ENCODE measurements at places on chromosomes 2 and 18.

GRCh38 chr18:79789091-79789891, 8.4 kb upstream of the KCNG2 start:
- no peak for DNase-seq

- DNase-seq: no peak
Measured at GRCh38 chr2:145055651-145056050, 535.7 kb upstream of the ZEB2 start.

GRCh38 chr18:78080761-78081160, 831.1 kb downstream of the GALR1 start:
- no peak for DNase-seq

GRCh38 chr2:115596659-115597375, 1154.4 kb downstream of the DPP10 start:
- DNase-seq: no peak

- no peak for DNase-seq
Measured at GRCh38 chr2:6148882-6149281, 456.7 kb downstream of the SOX11 start.

DNA sequence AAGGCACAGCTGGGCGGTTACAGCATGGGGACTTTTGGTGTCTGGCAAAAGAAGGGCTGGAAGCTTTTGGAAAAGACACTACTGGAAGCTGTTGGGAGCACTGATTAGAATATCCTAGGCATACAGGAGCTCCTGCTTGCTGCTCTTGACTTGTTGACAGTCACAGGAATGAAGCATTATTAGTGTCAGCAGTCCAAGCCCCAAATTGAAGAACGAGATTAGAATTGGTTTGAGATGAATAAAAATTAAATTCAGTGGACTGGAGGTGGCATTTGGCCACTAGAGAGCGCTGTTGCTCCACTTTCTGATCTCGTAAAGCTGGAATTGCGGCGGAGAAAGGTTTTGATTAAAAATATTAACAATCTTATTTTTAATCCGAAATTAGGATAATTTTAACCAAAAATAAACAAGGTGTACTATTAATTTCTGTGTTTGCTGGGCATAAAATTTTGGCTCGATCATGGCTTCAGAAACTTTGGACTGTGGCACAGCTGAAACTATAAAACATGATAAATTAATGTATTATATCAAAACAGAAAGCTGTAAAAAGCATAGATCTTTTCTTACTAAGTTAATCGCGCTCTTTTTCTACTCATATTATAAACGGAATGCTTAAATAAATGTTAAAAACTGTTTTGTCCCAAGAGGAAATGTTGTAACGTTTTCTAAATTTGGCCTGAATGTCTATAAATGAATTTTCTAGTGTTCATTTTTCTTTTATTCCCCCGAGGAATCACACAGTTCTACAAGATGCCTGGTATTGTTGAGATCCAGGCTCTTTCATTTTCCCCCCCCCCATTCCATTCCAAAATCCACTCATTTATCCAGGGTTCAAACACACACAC, 2.4 kb upstream of the HOXD8 start:
- peak; percentile 65 for DNase-seq

DNA sequence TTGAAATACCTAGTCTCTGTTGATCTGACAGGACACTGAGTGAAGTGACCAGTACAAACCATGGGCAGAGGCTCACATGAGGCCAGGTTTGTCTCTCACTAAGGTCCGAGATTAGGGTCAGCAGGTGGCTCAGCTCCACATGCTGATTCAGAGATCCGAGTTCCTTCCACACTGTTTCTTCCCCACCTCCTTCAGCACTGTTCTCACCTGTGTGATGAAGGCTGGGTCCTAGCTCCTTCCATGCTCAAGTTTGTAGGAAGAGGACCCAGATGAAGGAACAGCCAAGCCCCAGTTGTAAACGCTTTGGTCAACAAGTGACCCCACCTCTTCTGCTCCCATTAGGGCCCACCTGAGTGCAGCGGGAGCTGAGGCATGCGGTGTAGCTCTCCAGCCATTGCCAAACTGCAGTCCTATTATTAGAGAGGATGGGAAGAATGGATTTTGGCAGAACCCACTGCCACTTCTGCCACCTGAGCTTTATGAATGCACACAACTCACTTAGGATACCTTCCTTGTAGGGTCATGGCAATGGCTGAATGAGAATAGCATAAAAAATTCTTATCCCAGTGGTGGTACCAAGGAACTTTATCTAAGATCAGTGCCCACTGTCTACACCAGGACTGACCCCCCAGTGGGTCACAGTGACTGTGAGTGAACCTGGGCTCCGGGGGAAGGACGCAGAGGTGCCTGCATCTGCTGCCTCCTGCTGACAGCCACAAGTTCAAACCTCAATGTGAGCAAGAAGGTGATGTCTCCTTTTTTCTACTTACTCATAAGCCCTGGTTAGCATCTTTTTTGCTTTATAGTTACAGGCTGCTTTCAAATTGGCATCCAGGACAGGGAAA, 324.8 kb upstream of the HS6ST1 start:
- DNase-seq: no peak

- no peak for DNase-seq
Measured at GRCh38 chr2:16407358-16407757, 258.3 kb downstream of the CYRIA start.

DNA sequence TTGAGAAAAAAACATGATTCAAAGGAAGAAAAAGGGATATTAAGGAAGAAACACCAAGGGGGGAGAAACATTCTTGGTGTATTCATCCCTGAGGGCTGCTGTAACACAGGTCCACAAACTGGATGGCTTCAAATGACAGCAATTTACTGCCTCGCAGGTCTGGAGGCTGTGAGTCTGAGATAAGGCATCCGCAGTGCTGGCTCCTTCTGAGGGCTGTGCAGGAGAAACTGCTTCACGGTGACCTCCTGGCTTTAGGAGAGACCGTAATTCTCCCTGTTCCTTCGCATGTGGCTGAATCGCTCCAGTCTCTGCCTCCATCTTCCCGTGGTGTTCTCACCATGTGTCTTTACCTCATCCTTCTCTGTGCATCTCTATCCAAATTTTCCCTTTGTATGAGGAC, 490.7 kb downstream of the EIPR1 start:
- no peak for DNase-seq

GRCh38 chr2:230348787-230349186, 21.8 kb downstream of the SP140L start:
- DNase-seq: no peak

- DNase-seq: no peak
Measured at GRCh38 chr2:234288974-234289455, 207.9 kb downstream of the ARL4C start.

GRCh38 chr18:10030816-10031541, 117.2 kb downstream of the VAPA start:
- DNase-seq: no peak

DNA sequence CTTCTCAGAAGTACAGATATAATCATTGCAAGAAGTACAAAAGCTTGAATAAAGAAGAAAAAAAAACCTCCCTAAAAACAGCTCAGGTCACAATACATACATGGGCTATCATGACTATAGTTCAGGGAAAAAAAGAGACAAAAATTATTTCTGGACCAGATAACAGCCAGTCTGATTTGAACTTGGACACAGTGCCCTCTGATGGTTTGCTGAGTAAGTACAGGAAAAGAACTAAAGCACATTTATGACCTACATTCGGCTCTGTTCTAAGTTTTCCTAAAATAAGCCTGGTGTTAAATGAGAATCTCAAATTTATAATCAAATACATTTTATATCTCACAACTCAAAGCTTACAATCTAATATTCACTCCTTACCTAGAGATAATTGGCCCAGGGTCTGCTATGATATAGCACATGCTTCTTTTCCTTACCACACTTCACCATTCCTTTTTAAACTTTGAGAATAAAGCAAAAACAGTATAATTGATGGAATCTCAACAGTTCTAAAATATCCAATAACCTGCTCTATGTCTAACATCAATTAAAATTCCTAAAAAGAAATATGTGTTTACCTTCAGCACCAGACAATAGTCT, 81.1 kb downstream of the RAPH1 start:
- peak; percentile 31 for DNase-seq

GRCh38 chr2:121232626-121233265, 52.3 kb downstream of the TFCP2L1 start:
- DNase-seq: no peak

- no peak for DNase-seq
Measured at GRCh38 chr2:153059338-153060052, 341.1 kb downstream of the ARL6IP6 start.

GRCh38 chr2:85413592-85414420, 3.6 kb upstream of the CAPG start:
- DNase-seq: no peak

GRCh38 chr2:54366487-54367280, 89.4 kb upstream of the SPTBN1 start:
- DNase-seq: no peak

GRCh38 chr2:220999356-220999755, 572.7 kb downstream of the EPHA4 start:
- no peak for DNase-seq

GRCh38 chr2:219722276-219722879, 94.9 kb downstream of the SLC4A3 start:
- DNase-seq: no peak
